MCF 10A (cell line): ENCODE measurements at places on chromosomes 2 and 18.
A peak's percentile ranks its signal among the peaks of the same experiment; 100 is the strongest.

DNA sequence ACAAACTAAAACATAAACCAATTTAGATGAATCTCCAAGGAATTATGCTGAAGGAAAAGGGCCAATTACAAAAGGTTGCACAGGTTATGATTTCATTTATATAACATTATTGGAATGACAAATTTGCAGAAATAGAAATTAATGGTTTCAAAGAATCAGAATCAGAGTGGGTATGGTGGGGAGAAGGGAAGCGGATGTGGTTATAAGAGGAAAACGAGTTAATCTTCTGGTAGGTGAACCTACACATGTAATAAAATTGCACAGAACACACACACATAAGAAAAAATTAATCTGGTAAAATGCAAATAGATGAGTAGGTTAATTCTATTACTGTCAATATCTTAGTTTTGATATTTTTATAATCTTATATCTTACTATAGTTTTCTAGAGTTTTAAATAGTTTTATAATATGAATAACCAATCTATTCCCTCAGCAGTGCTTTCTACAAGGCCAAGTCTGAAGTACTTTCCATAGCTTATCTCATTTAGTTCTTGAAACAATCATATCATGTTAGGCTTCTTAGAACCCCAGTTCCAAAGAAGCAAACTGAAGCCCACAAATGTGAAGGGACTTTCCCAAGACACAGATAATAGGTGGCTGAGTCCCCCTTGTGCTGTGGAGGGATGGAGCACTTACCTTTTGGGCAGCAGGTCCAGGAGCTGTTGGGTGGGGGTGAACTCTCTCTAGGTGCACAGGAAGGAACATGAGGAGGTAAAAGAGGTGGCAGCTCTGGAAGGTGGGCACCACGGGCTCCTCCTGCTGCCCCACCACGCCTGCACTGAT lies 31.5 kb downstream of the ZNF519 start:
- no peaks in the 10 kb centered on the region for H3K4me1 ChIP-seq
- no peak overlapping the region for H3K27ac ChIP-seq
- H3K4me3 ChIP-seq, result no peak overlapping the region
- DNase-seq, result no peak
- peaks cover 5% of the 10 kb centered on the region for H3K36me3 ChIP-seq

DNA sequence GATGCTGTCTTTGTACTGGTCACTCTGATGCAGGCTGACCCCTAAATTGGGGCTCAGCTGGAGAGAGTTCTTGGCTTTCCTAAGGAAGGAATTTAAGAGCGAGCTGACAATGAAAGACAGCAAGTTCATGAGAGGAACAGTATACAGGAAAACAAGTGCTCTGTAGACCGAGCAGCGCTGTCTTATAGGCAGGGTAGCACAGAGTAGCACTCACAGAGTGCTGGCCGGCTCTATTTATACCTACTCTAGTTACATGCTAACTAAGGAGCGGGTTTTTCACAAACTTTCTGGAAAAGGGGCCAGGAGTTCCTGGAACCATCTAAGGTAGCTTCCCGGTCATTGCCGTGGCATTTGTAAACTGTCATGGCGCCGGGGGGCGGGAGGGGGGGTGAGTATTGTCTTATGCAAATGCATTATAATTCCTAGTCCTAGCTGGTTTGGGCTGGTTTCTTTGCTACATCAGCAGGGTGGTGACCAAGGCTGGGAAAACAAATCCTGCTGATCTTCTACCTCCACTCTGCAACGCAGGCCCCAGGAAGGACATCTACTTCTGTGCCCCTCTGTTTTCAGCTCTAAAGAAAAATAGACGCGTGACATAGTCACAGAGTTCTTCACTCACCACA lies 31.6 kb upstream of the MAP3K20 start:
- DNase-seq, result no peak
- H3K36me3 ChIP-seq, result no peaks in the 10 kb centered on the region
- no peak overlapping the region for H3K4me3 ChIP-seq
- peaks cover 12% of the 10 kb centered on the region for H3K4me1 ChIP-seq

DNA sequence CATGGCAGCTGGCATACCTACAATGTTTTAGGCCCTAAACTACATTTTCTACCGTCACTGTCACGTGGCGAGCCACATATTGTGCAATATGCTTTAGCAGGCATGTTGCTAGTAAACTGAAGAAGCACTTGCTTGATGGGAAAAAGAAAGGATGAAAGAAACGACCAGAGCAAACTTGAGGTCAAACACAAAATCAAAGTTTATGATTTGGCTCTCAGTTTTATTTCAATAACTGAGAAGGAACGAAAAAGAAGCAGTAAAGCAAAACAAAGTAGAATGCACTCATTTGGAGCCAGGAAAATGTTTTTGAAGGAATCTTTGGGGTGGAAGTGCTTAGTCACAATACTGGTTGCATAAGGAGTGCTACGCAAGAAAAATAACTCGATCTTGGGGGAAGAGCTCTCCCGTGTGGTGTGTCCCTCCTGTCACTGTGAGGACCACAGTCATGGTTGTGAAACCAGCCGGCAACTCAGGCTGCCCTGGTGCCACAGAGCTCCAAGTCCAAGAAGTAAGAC lies 349.8 kb downstream of the RBM43 start:
- no peaks in the 10 kb centered on the region for H3K27me3 ChIP-seq
- peaks cover 21% of the 10 kb centered on the region for H3K4me1 ChIP-seq
- H3K4me3 ChIP-seq, result peak overlapping the region; percentile 51
- H3K27ac ChIP-seq, result peak overlapping the region; percentile 70

- no peaks in the 10 kb centered on the region for H3K27me3 ChIP-seq
- no peak overlapping the region for H3K4me3 ChIP-seq
- peak; percentile 73 for DNase-seq
- H3K36me3 ChIP-seq, result no peaks in the 10 kb centered on the region
- H3K4me1 ChIP-seq, result peaks cover 5% of the 10 kb centered on the region
- no peak overlapping the region for H3K27ac ChIP-seq
Observed at GRCh38 chr2:68925295-68925896, 27.3 kb downstream of the GKN2 start.

DNA sequence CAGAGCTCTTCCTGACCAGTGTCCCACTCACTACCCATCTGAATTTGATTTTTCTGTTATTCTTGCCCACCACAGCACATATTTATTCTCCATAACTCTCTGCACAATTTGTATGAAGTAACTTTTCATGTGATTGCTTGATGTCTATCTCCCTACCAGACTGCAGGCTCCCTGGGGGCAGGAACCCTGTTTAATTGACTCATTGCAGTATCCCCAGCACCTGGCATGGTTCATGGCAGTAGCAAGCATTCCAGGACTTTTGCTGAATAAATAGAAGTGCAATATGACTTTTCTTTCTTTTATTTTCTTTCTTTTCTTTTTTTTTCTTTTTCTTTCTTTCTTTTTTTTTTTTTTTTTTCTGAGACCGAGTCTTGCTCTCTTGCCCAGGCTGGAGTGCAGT lies 88.7 kb upstream of the XPO1 start:
- H3K36me3 ChIP-seq, result no peaks in the 10 kb centered on the region
- H3K4me1 ChIP-seq, result peaks cover 5% of the 10 kb centered on the region
- H3K27me3 ChIP-seq, result no peaks in the 10 kb centered on the region
- H3K27ac ChIP-seq, result no peak overlapping the region
- no peak for DNase-seq

DNA sequence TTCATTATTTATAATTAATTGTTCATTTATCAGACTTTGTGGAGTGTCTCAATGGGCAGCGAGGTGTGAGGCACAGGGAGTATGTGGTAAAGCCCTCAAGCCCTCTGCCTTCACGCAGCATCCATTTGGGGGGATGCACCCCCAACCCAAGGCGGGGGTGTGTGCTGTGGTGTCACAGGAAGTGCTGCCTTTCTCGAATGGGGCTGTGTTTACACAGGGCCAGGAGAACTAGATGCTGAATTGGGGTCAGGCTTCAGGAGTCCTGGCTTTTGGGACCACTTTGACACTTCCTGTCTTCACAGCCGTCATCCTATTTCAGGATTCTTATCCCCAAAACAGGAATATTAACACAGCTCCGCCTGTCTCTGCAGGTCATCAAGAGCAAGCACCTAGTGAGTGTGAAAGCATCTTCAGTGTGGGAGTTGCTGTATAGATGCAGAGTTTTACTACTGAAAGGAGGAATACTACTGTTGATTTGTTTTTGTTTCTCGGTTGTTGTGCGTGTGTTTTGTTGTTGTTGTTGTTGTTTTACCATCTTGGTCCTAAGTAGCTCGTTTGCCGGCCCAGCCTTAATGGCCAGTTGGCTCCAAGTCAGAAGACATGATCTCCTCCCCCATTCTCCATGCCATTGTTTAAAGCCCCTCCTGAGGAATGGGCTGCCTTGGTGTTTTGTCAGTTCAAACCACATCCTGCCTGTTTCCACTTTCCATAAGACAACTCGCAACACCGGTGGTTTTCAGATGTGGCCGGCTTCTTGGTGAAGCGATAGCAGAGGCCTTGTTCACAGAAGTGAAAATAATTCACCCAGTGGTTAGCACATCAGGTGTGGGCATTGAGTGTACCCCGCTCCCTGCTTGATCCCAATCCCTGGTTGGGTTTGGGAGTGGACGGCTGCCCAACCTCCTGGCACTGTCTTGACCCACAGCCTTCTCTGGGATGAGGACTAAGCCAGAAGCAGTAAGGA lies 221.3 kb downstream of the BCL2 start:
- peaks cover 5% of the 10 kb centered on the region for H3K4me1 ChIP-seq
- H3K27ac ChIP-seq, result no peak overlapping the region
- no peaks in the 10 kb centered on the region for H3K36me3 ChIP-seq
- DNase-seq, result no peak

DNA sequence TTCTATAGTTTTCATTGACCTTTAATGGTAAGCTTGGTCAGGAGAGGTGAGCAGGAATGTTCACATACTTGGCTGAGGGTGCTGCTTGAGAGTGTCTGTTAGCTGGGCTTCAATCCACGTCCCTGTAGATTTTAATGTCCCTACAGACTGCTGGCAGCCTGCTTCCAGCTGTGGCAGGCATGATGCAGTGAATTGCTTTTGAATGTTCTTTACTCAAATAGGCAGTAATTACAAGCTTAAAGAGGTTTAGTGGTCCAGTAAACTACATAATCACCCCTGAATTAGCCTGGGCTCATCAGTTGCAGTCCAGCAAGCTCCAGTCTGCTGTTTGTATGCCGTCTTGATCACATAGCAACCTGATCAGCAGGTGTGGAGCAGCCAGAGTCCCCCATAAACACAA lies 102.1 kb downstream of the MEIS1 start:
- no peaks in the 10 kb centered on the region for H3K36me3 ChIP-seq
- no peaks in the 10 kb centered on the region for H3K4me1 ChIP-seq
- no peak overlapping the region for H3K27ac ChIP-seq
- no peak for DNase-seq

- no peak overlapping the region for H3K4me3 ChIP-seq
- peaks cover 19% of the 10 kb centered on the region for H3K4me1 ChIP-seq
- no peaks in the 10 kb centered on the region for H3K27me3 ChIP-seq
Observed at GRCh38 chr2:47300081-47300480, 102.9 kb upstream of the MSH2 start.

DNA sequence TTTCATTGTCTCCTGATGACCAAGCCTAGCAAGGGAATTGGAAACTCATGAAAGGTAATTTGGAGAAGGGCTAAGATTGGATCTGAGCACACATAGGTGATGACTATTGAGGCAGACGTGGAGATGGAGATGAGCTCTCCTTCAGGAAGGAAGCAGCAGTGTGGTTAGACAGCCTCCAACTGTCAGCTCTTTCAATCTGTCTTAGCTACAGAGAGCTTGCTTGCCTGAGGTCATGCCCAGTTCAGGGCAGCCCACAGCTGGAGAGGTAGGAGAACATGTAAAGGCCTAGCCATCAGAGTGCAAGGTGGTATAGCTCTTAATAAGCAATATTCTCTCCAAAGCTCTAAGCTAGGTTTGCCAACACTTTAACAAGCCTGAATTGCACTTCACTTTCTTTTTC lies 79.2 kb downstream of the THSD7B start:
- DNase-seq, result no peak
- H3K27ac ChIP-seq, result no peak overlapping the region
- H3K36me3 ChIP-seq, result no peaks in the 10 kb centered on the region
- H3K4me3 ChIP-seq, result no peak overlapping the region
- H3K4me1 ChIP-seq, result no peaks in the 10 kb centered on the region

GRCh38 chr2:119914266-119914665 lies 98.6 kb upstream of the EPB41L5 start:
- no peak overlapping the region for H3K4me3 ChIP-seq
- peaks cover 35% of the 10 kb centered on the region for H3K36me3 ChIP-seq
- H3K4me1 ChIP-seq, result no peaks in the 10 kb centered on the region

- H3K27ac ChIP-seq, result no peak overlapping the region
- no peak for DNase-seq
- H3K4me1 ChIP-seq, result no peaks in the 10 kb centered on the region
Observed at GRCh38 chr2:204175552-204176271, 239.1 kb downstream of the ICOS start.

- H3K4me3 ChIP-seq, result no peak overlapping the region
- H3K4me1 ChIP-seq, result peaks cover 5% of the 10 kb centered on the region
- no peak for DNase-seq
- no peak overlapping the region for H3K27ac ChIP-seq
- peaks cover 41% of the 10 kb centered on the region for H3K36me3 ChIP-seq
Observed at GRCh38 chr2:187485523-187485922, 37.5 kb upstream of the CALCRL start.

DNA sequence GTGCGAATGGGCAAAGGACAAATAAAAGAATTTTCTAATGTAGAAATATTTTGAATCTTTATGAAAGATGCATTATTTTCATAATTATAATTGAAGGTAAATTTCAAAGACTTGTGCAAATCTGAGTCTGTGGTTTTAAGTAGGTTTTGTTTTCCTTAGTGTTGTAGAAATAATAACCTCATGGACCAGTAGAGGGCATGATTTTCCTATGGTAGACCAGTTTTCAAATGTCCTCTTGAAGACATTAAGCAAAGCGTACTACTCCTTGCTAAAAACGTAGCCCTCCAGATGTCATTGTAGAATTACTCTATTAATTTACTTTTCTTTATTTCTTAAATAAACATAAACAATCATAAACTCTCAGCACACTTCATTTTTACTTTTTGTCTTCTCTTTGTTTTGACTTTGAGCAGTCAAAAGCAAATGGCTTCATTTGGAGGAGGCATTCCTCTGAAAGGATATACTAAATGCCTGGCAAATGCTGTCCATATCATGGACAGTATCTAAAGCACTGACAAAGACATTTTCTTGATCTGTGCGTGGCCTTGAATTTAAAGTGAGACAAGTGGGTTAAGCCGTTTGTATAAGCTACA lies 85.8 kb upstream of the FAM237A start:
- peaks cover 6% of the 10 kb centered on the region for H3K4me1 ChIP-seq
- peaks cover 12% of the 10 kb centered on the region for H3K27me3 ChIP-seq
- peak; percentile 57 for DNase-seq
- H3K4me3 ChIP-seq, result no peak overlapping the region
- no peaks in the 10 kb centered on the region for H3K36me3 ChIP-seq

GRCh38 chr2:78264130-78264529 lies 742.0 kb upstream of the LRRTM4 start:
- H3K27me3 ChIP-seq, result peaks cover 27% of the 10 kb centered on the region
- no peak overlapping the region for H3K4me3 ChIP-seq
- no peaks in the 10 kb centered on the region for H3K36me3 ChIP-seq
- no peaks in the 10 kb centered on the region for H3K4me1 ChIP-seq
- no peak overlapping the region for H3K27ac ChIP-seq
